ENCODE measurements at places on chromosomes 3 and 15. TPM values are rescaled to one million over a fixed set of nuclear protein-coding genes. Genes with fewer than 3 reads are reported as not detected.
A peak's percentile ranks its signal among the peaks of the same experiment; 100 is the strongest.

GRCh38 chr15:67100801-67101581, 35.6 kb downstream of the SMAD3 start:
- DNase-seq, result peak; percentile 71

Gene TMIE
- 0.92 TPM for total RNA-seq

Gene ISLR2
- not detected for total RNA-seq

DNA sequence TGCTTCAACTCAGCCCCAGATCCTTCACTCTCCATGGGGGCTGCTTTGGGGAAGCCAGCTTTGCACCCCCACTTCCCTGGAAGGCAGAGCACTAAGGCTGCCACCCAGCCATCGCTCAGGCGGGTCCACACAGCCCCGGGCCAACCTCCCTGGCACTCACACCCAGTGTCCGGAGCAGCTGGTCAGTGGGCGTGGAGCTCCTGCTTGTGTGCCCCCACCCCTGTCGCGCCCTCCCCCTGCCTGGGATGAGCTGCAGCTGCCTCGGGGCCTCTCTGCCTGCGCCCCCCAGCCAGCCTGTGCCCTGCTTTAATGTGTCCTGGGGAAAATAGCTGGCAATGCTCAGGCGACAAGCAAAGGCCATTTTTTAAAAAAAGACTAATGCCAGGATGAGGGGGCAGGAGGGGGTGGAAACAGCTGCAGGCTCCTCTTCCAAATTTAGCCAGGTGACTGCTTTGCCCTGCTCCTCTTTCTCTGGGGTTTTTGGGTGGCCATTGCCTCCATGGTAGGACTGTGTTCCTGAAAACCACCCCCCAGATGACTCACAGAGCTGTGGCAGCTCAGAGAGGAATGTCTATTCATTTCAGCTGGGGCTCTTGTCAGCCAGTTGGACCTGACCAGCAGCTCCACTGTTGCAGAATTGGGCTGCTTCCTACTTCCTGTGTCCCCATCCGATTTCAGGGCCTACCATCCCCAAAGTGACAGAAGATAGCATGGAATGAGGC, 65.0 kb downstream of the CEMIP start:
- no peak for DNase-seq

DNA sequence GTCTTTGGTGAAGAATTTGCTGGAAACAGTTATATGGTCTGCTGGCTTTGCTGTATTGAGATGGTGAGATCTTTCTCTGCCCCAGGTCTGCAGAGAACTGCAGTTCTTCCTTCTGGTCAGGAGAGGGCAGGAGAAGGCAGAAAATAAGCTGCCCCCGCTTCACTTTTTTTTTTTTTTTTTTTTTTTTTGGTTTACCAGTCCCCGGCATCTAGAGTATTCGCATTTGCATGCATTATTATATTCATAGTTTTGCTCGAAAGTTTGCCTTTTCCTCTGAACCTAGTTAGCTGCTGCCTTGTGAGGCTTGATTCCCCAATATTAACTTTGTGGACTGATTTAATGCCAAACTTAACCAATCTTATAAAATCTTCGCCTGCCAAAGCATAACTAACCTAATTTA, 10.6 kb upstream of the PARL start:
- DNase-seq, result peak; percentile 16

Gene NCEH1
- total RNA-seq, result 0.33 TPM

Gene CDC25A
- total RNA-seq, result 0.14 TPM

Gene CPN2
- total RNA-seq, result not detected

- peak; percentile 16 for DNase-seq
Observed at GRCh38 chr3:3110299-3110630, at the start of gene IL5RA. Gene IL5RA, minus strand, starts transcription at chr3:3110374. Its CDS starts 5,390 bp downstream, at chr3:3104984.

Gene OR5H15
- not detected for total RNA-seq

- DNase-seq, result no peak
Observed at GRCh38 chr3:150599611-150600297, 3.4 kb upstream of the SELENOT start.

DNA sequence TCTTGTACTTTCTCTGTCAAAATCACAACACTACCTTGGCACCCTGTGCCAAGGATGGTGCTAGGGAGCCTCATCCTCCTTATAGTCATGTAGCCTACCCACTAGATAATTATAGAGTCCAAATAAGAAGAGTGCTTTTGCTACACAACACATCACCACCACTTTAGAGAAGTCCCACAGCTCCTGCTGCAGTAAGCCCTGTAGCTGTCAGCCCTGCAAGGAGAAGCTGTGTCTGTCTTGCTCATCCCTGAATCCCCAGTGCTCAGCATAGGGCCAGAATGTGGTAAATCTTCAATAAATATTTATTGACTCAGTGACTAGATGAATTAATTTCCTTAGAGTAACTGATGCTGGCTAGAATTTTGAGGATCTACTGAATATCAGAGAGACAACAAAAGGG, 190.8 kb downstream of the ZNF621 start:
- DNase-seq, result no peak

- no peak for DNase-seq
Observed at GRCh38 chr3:73115806-73116205, 54.3 kb downstream of the EBLN2 start.

Data from CD4-positive, alpha-beta T cell (primary cell).